RKO (cell line): ENCODE measurements at places on chromosomes 11 and 22.

DNA sequence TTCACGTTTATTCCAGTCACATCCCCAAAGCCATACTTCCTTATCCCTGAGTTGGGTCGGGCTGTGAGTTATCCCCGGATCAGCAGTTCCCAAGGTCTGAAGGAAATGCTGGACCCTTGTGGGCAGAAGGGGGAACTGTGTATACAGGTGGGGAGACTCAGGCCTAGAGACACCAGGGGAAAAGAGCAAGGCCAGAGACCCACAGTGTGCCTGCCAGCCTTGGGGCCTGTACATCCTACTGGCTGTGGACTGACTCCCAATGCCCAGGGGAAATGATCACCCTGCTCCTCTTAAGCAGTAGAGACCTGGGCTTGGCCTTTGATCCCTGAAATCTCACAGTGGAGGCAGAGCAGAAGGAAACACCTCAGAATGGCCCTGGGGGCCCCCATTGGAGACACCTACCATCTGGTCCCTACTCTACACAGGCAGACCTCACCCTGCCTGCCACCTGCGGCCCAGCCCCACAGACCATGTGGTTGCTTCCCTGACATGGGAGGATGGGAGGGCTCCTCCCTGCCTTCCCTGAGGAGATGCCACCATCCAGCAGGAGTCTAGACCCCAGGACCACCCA, 1.3 kb downstream of the SELENOM start:
- peak; percentile 76 for DNase-seq

DNA sequence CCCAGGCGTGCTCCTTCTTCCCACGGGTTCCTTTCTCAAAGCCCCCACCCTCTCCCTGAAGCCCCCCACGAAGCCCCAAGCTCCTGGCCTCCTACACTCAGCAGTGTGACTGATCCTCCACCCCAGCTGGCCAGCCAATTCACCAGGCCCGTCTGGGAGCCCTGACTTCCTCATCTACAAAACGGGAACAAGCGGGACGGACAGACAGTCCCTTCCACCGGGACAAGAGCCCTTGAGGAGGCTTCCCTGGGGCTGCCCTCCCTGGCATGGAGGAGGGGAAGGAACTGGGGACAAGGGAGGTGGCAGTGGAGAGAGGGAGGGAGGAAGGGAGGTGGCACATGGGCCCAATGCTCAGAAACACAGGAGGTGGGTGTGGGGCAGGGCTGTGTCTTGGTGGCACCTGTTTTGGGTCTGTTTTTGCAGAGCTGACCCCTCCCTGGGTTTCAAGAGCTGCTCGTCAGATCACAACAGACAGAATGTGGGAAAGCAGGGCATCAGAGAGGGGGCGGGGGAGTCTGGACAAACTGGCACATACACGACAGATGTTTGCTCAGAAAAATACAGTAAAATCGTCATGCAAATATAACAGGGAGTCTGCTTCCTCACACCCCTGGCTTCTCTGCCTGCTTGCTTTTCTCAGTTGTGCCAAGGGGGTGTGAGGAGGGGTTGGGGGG, 56.8 kb downstream of the ELFN2 start:
- no peak for DNase-seq

GRCh38 chr11:98561877-98562395, 458.8 kb upstream of the CNTN5 start:
- DNase-seq: no peak

- no peak for DNase-seq
These were observed 1.5 kb downstream of the FXYD6 start for GRCh38 chr11:117874910-117875381.

GRCh38 chr11:126496576-126497337, 141.3 kb downstream of the ST3GAL4 start:
- no peak for DNase-seq
